HepG2 (cell line): ENCODE measurements at places on chromosomes 12 and 14. TPM values are rescaled to one million over a fixed set of nuclear protein-coding genes. Genes with fewer than 3 reads are reported as not detected.

Gene KCNK13
- total RNA-seq: 0.29 and 0.31 TPM in 2 replicates

DNA sequence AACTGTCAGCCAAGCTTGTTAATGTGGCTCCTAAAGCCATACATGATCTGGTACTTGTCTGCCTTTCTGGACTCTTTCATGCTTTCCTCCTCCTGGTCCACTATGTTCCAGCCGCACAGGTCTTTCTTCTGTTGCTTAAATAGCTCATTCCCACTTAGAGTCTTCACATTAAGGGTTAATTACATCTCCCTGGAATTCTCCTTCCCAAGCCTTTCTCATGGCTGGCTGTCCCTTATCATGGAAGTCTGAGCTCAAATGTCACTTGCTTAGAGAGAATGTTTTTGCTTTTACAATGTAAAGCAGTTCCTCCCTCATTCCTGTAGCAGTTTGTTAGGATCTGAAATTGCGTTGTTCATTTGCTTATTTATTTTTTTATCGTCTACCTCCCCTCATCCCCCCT lies 199.6 kb downstream of the TRHDE start:
- H3K27ac ChIP-seq: no peak overlapping the region
- no peaks in the 10 kb centered on the region for H3K4me1 ChIP-seq
- H3K27me3 ChIP-seq: no peaks in the 10 kb centered on the region
- H3K4me3 ChIP-seq: no peak overlapping the region
- DNase-seq: no peak
- no peaks in the 10 kb centered on the region for H3K36me3 ChIP-seq

GRCh38 chr12:1797991-1798640 lies 22.2 kb upstream of the LRTM2 start:
- H3K36me3 ChIP-seq: peaks cover 3% of the 10 kb centered on the region
- H3K27ac ChIP-seq: no peak overlapping the region
- peaks cover 8% of the 10 kb centered on the region; the same call in 1 of the 2 replicates for H3K4me1 ChIP-seq
- no peaks in the 10 kb centered on the region for H3K27me3 ChIP-seq
- no peak for DNase-seq

DNA sequence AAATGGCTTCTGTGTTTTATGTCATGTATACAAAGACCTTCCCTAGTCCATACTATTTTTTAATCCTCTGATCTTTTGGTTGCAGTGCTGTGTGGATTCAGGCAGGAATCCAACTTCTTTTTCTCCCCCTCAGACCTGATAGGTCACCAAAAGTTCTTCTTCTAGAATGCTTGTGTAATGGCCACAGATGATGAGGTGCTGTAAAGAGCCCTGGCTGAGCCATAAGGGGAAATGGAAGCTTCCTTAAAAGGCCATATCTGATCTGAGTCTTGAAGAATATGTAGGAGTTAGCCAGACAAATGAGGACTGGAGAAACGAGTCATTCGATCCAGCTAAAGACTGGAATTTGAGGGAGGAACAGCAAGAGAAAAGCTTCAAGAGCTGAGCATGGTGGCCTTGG lies 353.9 kb downstream of the PCNX1 start:
- no peak for DNase-seq
- no peaks in the 10 kb centered on the region for H3K4me1 ChIP-seq
- no peaks in the 10 kb centered on the region for H3K36me3 ChIP-seq
- H3K27ac ChIP-seq: no peak overlapping the region

Gene POLR3B
- total RNA-seq: 13.1 and 22.9 TPM in 2 replicates

Gene FZD10
- total RNA-seq: not detected in 2 replicates

- DNase-seq: no peak
- no peak overlapping the region for H3K4me3 ChIP-seq
- H3K4me1 ChIP-seq: no peaks in the 10 kb centered on the region
- H3K36me3 ChIP-seq: no peaks in the 10 kb centered on the region
- no peaks in the 10 kb centered on the region for H3K27me3 ChIP-seq
Measured at GRCh38 chr12:19967431-19967830, 400.9 kb upstream of the PDE3A start.

- no peak overlapping the region for H3K27ac ChIP-seq
- no peaks in the 10 kb centered on the region for H3K4me1 ChIP-seq
- H3K36me3 ChIP-seq: no peaks in the 10 kb centered on the region
- DNase-seq: no peak
Measured at GRCh38 chr12:75172611-75173010, 37.0 kb downstream of the KCNC2 start.

DNA sequence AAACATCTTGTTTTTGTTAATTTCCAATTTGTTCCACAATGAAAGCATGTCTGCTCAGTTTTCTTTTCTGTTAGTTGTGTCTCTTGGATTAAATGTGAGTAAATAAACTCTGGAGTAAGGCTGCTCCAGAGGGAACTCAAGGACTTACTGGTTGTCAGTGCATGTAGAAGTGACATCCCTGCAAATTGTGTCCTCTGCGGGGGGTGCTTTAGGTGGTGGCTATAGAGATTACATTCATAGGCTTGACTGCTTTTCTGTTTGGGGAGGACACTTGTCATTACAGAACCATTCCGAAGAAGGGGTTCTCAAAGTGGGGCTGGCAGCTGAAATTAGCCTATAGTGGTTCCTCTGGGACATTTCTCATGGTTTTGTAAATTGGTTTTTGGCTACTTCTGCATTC lies 8.8 kb downstream of the TMTC2 start:
- H3K4me3 ChIP-seq: no peak overlapping the region
- H3K27ac ChIP-seq: no peak overlapping the region
- no peak for DNase-seq

DNA sequence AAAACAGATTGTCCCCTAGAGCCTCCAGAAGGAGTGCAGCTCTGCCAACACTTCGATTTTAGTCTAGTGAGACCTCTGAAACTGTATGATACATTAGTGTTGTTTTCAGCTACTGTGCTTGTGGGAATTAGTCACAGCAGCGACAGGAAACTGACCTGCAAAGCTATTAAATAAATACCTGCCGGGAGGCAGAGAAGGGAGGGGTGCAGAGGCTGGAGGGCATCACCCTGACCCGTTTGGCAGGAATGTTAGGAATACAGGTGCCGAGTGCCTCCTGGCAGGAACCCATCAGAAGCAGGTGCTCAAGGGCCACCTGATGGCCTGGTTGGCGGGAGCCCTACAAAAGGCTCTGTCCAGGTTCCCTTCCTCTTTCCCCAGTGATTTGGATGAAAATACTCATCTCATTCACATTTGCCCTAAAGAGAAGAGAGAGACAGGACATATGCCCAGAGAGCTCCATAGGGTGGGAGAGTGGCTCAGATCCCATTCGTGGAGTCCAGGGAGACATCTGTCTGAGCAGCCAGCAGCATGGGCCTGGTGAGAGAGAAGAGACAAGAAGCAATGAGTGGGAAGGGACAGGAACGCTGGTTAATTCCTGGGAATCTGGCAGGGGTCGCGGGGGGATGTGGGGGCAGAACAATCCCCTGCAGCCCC lies 44.6 kb downstream of the C14orf132 start:
- H3K4me1 ChIP-seq: no peaks in the 10 kb centered on the region
- no peak overlapping the region for H3K27ac ChIP-seq

GRCh38 chr14:105987563-105987962 lies 461.2 kb downstream of the TMEM121 start:
- H3K27ac ChIP-seq: no peak overlapping the region
- no peak for DNase-seq
- no peaks in the 10 kb centered on the region for H3K36me3 ChIP-seq
- no peak overlapping the region for H3K4me3 ChIP-seq
- no peaks in the 10 kb centered on the region for H3K4me1 ChIP-seq
- H3K27me3 ChIP-seq: no peaks in the 10 kb centered on the region; the same call in 2 of the 3 replicates

- no peak for DNase-seq
- H3K27me3 ChIP-seq: no peaks in the 10 kb centered on the region
- no peak overlapping the region for H3K4me3 ChIP-seq
- no peak overlapping the region for H3K27ac ChIP-seq
Measured at GRCh38 chr12:82970614-82971013, 283.9 kb downstream of the TMTC2 start.

Gene SLCO1B1
- total RNA-seq: not detected in 2 replicates

Gene SERPINA5
- total RNA-seq: 237 and 498 TPM in 2 replicates

GRCh38 chr14:52936437-52936836 lies 14.4 kb downstream of the FERMT2 start:
- H3K4me3 ChIP-seq: no peak overlapping the region
- peaks cover 1% of the 10 kb centered on the region; the same call in 1 of the 2 replicates for H3K36me3 ChIP-seq
- no peak for DNase-seq
- no peak overlapping the region for H3K27ac ChIP-seq
- peaks cover 36% of the 10 kb centered on the region for H3K4me1 ChIP-seq

Gene VWF
- 0.20 and 0.22 TPM in 2 replicates for total RNA-seq

GRCh38 chr12:52168019-52168717 lies 23.6 kb downstream of the KRT80 start:
- peak; percentile 44 for DNase-seq
- no peak overlapping the region for H3K4me3 ChIP-seq
- no peaks in the 10 kb centered on the region for H3K36me3 ChIP-seq
- no peak overlapping the region for H3K27ac ChIP-seq
- peaks cover 9% of the 10 kb centered on the region; the same call in 1 of the 2 replicates for H3K4me1 ChIP-seq

Gene OS9
- total RNA-seq: 51.7 and 156 TPM in 2 replicates

DNA sequence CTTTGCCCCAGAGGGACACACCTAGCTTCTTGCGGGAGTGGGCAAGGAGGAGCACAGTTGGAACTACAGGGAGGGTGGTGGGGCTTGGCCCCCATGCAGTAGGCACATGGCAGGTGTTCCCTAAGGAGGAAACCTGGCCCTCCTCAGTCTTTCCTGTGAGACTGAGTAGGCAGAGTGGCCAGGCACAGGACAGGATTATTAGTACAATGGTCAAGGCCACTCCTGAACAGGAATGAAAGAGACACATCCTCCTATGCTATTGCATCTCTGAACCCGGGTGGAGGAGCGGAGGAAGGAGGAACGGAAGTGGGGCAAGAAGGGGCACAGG lies 846 bp downstream of the MYO1A start:
- peaks cover 38% of the 10 kb centered on the region for H3K4me1 ChIP-seq
- peak overlapping the region; percentile 49 for H3K4me3 ChIP-seq
- H3K27me3 ChIP-seq: no peaks in the 10 kb centered on the region

GRCh38 chr12:54038871-54039414 lies 6.1 kb downstream of the HOXC5 start:
- no peak overlapping the region for H3K27ac ChIP-seq
- no peak for DNase-seq
- H3K27me3 ChIP-seq: peaks cover 56% of the 10 kb centered on the region
- H3K36me3 ChIP-seq: no peaks in the 10 kb centered on the region
- H3K4me1 ChIP-seq: no peaks in the 10 kb centered on the region
- H3K4me3 ChIP-seq: no peak overlapping the region

DNA sequence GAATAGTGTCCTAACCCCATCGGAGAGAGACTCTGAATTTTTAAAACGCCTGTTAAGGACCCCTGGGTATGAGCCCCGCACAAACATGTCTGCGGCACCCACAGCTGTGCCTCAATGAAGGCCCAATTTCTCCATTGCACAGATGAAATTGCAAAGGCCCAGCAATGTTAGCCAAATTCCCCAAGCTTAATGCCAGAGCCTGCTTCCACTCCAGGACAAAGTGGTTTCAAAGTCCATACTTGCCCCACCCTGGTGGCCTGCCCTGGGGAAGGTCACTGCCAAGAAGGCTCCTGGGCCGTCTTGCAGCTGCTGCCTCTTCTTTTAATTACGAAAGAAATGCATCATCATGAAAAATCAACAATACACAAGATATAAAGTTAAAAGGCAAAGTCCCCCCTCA lies 1179.7 kb downstream of the VRK1 start:
- no peaks in the 10 kb centered on the region for H3K27me3 ChIP-seq
- no peak for DNase-seq
- H3K36me3 ChIP-seq: no peaks in the 10 kb centered on the region
- H3K4me3 ChIP-seq: no peak overlapping the region

- peak; percentile 21 for DNase-seq
- H3K4me3 ChIP-seq: no peak overlapping the region
- H3K4me1 ChIP-seq: peaks cover 6% of the 10 kb centered on the region; the same call in 1 of the 2 replicates
- H3K27me3 ChIP-seq: no peaks in the 10 kb centered on the region
- H3K27ac ChIP-seq: no peak overlapping the region
Measured at GRCh38 chr12:122306407-122306806, 40.1 kb upstream of the VPS33A start.

Gene KRT6C
- total RNA-seq: not detected in 2 replicates

- H3K27ac ChIP-seq: no peak overlapping the region
- DNase-seq: no peak
- H3K36me3 ChIP-seq: no peaks in the 10 kb centered on the region
- no peak overlapping the region for H3K4me3 ChIP-seq
- no peaks in the 10 kb centered on the region for H3K27me3 ChIP-seq
- no peaks in the 10 kb centered on the region for H3K4me1 ChIP-seq
Measured at GRCh38 chr12:29581631-29582030, 84.1 kb upstream of the OVCH1 start.

DNA sequence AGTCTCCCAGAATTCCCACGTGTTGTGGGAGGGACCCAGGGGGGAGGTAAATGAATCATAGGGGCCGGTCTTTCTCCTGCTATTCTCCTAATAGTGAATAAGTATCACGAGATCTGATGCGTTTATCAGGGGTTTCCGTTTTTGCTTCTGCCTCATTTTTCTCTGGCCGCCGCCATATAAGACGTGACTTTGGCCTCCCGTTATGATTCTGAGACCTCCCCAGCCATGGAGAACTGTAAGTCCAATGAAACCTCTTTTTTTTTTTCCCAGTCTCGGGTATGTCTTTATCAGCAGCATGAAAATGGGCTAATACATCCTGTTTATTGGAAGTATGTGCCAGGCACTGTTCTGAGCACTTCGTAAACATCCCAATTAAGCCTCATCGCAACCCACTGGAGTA lies 788 bp downstream of the KRT72 start:
- no peak overlapping the region for H3K4me3 ChIP-seq
- peaks cover 3% of the 10 kb centered on the region for H3K27me3 ChIP-seq
- no peak overlapping the region for H3K27ac ChIP-seq
- no peaks in the 10 kb centered on the region for H3K36me3 ChIP-seq

- no peaks in the 10 kb centered on the region for H3K4me1 ChIP-seq
- H3K27ac ChIP-seq: no peak overlapping the region
- DNase-seq: no peak
- no peaks in the 10 kb centered on the region for H3K27me3 ChIP-seq
- H3K36me3 ChIP-seq: no peaks in the 10 kb centered on the region
Measured at GRCh38 chr12:57657744-57658143, 24.7 kb upstream of the B4GALNT1 start.

Gene ARHGEF25
- 10.1 and 11.5 TPM in 2 replicates for total RNA-seq

GRCh38 chr12:40820794-40821484 lies 128.7 kb downstream of the CNTN1 start:
- no peaks in the 10 kb centered on the region for H3K27me3 ChIP-seq
- H3K4me1 ChIP-seq: no peaks in the 10 kb centered on the region
- DNase-seq: no peak
- no peaks in the 10 kb centered on the region for H3K36me3 ChIP-seq
- no peak overlapping the region for H3K27ac ChIP-seq

- peaks cover 16% of the 10 kb centered on the region for H3K4me1 ChIP-seq
- no peak for DNase-seq
- no peaks in the 10 kb centered on the region for H3K36me3 ChIP-seq
- H3K27me3 ChIP-seq: peaks cover 39% of the 10 kb centered on the region; the same call in 2 of the 3 replicates
- H3K27ac ChIP-seq: no peak overlapping the region
Measured at GRCh38 chr12:52242442-52243258, 9.6 kb downstream of the KRT7 start.

Gene GNS
- 28.1 and 49.8 TPM in 2 replicates for total RNA-seq

DNA sequence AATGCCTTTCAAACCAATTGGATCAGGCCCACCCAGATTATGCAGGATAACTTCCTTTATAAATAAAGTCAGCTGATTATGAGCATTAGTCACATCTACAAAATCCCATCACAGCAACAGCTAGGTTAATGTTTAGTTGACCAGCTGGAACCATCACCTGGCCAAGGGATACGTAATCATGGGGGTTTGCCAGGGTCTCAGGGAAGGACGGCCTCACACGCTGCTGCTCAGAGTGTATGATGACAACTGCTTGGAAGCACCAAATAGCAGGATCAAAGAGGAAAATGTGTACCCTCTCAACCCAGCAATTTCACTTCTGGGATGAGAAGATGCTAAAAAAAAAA lies 162.6 kb downstream of the SLC15A4 start:
- H3K27ac ChIP-seq: no peak overlapping the region
- H3K36me3 ChIP-seq: no peaks in the 10 kb centered on the region
- no peak overlapping the region for H3K4me3 ChIP-seq

Gene NOVA1
- total RNA-seq: 0.11 and 0.13 TPM in 2 replicates
